ENCODE measurements at places on chromosomes 1 and 21.

- DNase-seq, result no peak
Measured at GRCh38 chr21:46062471-46063211, 35.3 kb upstream of the COL6A2 start.

DNA sequence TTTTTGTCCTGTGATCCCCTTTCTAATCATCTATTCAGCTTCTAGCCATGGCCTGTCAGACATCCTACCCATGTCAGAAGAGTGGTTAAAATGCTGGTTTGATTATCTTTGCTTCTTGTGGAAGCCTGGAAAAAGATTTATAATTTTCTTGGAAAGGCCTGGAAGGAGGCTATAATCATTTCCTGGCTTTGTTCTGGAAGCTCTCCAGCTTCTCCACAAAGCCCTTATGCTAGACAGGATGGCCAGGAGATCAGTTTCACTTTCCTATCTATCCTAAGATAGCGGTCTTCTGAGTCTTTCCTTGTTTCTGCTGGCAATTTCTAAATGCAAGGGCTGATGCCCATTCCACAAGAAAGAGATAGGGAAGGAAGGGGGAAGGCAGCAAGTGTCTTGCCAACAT is 90.9 kb upstream of the SLC44A3 start:
- no peak for DNase-seq

GRCh38 chr1:975896-976683 is 5.8 kb downstream of the PERM1 start:
- DNase-seq, result peak; percentile 57

- DNase-seq, result no peak
Measured at GRCh38 chr1:177142791-177143271, 21.7 kb downstream of the ASTN1 start.

DNA sequence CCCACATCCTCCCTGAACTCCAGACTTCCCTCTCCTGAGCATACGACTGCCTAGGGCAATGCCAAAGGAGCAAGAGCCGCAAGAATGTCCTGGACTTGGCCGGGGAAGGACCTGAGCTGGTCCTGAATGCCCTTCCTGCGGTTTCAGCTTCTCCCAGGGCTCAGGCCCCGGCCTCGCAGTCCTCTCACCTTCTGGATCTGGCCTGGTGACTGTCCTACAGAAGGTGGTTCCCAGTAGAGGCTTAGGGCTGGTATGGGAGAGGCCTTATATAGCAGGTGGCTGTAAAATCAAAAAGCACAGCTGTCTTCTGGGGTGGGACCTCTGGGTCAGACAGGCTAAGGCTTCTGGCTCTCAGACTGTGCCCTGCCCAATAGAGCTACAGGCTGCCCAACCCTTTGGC is at the start of gene LYPD8:
Gene LYPD8, minus strand, starts transcription at position 243 of the 400 bp plus-strand sequence. CDS start 4,678 bp downstream, outside the sequence.
- no peak for DNase-seq

GRCh38 chr1:204513117-204513716 is 3.0 kb upstream of the MDM4 start:
- DNase-seq, result no peak

DNA sequence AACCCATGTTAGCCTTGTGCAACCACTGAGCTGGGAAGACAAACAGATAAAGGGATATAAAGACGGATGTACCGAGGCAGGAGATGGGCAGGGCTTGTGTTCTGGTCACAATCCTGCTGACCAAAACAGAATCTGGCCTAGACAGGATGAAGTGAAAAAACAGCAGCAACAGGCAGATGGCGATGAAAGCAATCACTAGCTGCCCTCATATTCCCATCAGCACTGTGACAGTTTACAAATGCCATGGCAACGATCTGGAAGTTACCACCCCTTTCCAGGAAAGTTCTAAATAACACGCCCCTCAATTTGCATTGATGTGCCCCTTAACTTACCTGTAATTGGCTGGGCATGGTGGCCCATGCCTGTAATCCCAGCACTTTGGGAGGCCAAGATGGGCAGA is 40.6 kb upstream of the CD46 start:
- DNase-seq, result peak; percentile 4

DNA sequence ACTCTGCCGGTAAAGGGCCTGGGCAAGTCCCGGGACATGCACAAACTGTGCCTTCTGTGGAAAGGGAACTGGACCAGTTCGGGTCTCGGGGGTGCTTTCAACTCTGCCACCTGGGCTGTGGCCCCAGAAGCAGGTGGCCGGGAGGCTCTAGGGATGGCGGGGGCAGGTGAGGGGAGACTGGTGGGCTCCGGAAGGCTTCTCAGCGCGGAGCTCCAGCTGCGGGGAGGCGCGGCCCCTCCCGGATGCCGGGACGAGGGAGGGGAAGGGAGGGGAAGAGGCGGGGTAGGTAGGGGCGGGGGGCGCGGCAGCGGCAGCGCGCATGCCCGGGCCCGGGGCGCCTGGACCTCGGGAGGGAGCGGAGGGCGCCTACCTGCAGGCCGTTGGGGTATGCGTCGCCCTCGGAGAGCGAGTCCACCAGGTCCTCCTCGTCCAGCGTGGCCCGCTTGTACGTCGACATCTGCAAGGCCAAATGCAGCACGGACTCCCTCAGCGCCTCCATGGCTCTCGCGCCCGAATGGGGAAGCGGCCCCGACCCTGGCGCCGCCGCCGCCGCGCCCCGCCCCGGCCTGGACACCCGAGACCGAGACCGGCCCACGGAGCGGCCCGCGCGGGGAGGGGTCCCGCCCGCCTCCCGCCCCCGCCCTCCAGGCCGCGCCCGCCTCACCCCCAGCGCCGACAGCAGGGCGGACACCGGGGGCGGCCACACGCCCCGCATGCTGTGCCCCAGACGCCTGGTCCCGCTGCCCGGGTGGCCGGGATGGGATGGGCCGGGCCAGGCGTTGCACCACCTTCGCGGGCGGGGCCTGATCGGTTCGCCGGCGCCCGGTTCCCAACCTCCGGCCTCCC is at the start of gene ECE1:
Gene ECE1, minus strand, starts transcription at position 764 of the 846 bp plus-strand sequence. Its CDS starts 49 bp downstream, at position 715.
- DNase-seq, result no peak

DNA sequence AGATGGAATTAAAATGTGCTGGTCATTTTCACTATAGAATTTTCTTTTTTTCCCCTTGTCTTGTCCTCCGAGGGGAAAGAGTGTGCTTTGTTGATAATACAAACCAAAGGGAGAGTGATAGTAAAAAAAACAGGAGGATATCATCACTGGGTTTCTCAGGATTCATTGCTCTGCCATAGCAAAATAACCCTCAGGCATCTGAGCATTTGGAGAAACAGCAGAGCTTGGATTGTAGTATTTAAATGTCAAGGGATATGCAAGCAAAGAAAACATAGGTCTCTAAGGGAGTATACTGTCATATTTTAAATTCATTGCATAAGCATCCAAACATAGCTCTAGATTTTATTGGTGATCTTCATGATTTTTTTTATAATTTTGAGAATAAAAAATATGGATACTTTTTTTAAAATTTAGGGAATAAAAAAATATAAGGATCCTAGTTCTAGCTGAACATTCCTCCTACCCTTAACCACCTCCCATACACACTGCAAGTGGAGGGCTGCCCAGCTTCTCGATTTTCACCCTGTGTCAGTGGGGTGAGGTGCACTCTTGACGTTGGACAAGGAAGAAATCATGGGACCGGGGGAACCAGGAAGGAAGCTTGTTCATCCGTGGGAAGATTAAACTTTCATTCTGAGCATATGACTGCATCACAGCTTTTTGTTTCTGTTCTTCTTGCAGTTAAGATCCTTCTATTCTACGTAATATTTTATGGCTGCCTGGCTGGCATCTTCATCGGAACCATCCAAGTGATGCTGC is 4.4 kb downstream of the ATP1B1 start:
- DNase-seq, result no peak

- DNase-seq, result no peak
Measured at GRCh38 chr1:94912263-94913184, 14.4 kb downstream of the CNN3 start.

DNA sequence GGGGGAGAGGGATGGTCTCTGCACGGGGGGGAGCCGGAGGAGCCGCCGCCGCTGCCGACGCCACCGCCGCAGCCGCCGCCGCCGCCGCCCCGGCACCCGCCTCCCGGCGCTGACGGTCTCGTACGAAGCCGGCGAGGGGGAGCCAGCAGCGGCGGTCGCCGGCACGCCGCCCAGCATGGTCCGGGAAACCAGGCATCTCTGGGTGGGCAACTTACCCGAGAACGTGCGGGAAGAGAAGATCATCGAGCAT is 311 bp downstream of the SPEN start:
- no peak for DNase-seq

- DNase-seq, result peak; percentile 88
Measured at GRCh38 chr1:50110656-50111055, 1.9 kb downstream of the ELAVL4 start.

DNA sequence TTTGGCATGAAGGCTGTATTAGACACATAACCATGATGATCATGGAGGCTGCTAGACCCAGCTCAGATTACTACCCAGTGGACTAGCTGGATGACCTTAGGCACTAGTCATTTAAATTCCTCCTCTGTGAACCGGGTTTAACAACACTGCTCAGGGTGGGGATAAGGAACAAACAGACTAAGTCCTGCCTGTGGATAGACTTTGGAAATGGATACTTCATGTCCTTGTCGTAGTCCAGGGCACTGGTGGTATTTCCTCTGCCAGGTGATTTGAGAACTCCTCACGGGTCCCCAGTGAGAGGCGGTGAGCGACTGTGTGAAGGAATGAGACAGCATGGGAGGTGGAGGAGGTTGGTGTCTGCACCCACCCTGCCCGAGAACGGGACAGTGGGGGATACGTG is 72.9 kb upstream of the SELENON start:
- no peak for DNase-seq

Data from SHP77 (cell line).